NCI-H187 treated with DMSO at 0.1 percent for 48 hours (cell line): ENCODE measurements at places on chromosomes 5 and 9.

DNA sequence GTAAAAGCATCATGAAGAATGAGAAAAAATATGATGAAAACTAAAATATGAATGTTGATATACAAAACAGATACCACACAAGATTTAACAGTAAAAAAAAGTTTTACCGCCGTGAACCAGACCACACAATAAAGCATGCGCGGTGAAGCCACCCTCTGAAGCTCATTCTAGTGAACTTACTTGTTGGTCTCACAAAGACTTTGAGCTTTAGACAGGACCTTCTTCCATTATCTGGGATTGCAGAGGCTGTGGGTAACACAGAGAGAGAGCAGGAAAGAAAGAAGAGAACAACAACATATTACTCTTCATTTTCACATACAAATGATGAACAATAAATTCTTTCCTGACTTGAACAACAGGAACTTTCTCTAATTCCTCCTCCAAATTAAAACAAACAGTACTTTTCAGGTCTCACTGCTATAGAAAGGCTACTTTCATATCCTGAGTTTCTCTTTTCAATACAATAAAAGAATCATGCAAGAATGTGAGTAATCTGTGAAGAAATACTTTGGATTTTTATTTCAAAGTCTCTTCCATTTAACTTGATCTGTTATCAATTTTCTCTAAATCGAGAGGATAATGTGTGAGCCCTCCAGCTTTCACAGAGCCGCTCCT is 283.1 kb downstream of the EFNA5 start:
- DNase-seq, result no peak

DNA sequence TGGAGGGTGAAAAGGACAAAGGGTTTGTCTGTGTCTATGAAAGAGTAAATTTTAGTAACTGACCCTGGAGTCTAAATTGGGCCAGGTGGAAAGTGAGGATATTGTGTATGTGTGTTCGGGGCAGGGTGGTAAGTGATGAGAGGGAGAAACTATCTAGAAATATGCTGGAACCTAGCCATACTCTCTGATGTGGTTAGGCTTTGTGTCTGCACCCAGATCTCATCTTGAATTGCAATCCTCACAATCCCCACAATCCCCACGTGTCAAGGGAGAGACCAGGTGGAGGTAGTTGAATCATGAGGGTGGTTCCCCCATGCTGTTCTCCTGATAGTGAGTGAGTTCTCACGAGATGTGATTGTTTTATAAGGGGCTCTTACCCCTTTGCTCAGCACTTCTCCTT is 60.6 kb downstream of the COMMD10 start:
- DNase-seq, result no peak

GRCh38 chr5:98016771-98017170 is 756.7 kb upstream of the RGMB start:
- no peak for DNase-seq

GRCh38 chr5:176611435-176611834 is 1.5 kb upstream of the GPRIN1 start:
- DNase-seq, result no peak

GRCh38 chr9:121802753-121803152 is 151.3 kb downstream of the DAB2IP start:
- DNase-seq, result no peak

- DNase-seq, result no peak
Observed at GRCh38 chr5:73363911-73364730, 84.5 kb downstream of the FOXD1 start.

DNA sequence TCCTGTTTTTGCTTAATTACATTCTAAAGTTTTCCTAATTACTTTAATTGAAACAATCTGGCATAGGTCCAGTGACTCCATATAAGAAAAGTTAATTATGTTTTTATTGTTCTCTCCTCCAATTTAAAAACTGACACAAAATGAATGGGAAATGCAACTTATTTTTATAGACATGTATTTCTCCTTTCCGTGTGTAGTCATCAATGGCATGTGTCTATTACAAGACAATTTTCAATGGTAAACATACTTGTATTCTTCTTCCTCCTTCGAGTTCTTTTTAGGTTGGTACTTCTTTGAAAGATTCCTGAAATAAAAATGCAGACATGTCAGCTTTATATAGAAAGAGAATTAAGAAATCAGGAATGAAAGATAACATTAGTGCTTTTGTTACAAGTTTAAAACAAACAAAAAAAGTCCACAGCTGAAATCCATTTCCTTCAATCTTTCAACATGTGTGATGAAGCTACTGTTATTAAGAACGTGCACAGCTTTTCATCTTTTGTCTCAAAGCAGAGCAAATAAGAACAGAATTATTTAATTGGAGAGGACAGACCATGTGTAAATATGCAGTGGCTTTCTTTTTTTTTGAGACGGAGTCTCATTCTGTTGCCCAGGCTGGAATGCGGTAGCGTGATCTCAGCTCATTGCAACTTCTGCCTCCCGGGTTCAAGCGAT is 63.8 kb downstream of the FNBP1 start:
- DNase-seq, result no peak

- DNase-seq, result peak; percentile 66
Observed at GRCh38 chr9:133950192-133950591, 41.9 kb downstream of the VAV2 start.

- DNase-seq, result no peak
Observed at GRCh38 chr5:16418471-16418922, 47.1 kb downstream of the ZNF622 start.

DNA sequence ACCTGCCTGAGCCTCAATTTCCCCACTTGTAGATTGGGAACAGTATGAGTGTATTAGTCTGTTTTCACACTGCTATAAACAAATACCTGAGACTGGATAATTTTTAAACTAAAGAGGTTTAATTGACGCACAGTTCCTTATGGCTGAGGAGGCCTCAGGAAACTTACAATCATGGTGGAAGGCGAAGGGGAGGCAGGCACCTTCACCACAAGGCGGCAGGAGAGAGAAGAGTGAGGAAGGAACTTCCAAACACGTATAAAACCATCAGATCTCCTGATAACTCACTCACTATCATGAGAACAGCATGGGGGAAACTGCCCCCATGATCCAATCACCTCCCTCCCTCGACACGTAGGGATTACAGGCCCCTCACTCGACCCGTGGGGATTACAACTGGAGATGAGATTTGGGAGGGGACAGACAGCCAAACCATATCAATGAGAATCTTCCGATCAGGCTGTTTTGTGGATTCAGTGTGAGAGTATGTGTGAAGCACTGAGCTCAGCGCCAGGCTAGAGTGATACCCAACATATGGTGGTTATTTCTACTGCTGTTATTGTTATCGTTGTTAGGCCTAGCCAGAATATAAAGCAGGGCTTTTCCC is 14.6 kb upstream of the LMX1B start:
- DNase-seq, result no peak

GRCh38 chr9:89020754-89021153 is 29.5 kb downstream of the S1PR3 start:
- no peak for DNase-seq

- DNase-seq, result no peak
Observed at GRCh38 chr5:124059200-124059599, 547.2 kb downstream of the CSNK1G3 start.

DNA sequence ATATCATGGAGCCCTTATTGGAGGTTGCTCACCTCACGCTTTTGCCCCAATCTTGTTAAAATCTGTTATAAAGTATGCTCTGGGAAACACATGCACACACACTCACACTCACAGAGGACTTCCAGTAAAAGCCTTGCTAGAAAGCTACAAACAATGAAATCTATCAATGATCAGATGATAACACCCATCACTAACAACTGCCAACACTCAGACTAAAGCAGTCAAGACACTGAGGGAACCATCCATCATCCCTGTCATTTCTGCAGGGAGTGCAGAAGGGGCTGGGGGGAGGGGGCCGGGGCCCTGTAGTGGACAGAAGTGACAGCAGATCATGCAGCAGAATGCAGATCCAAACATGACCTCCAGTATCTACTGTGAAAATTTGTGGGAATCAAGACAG is 179.1 kb downstream of the AOPEP start:
- DNase-seq, result no peak
